AG09309 (cell line): ENCODE measurements at places on chromosomes 3 and 15.

GRCh38 chr15:62257996-62258521 lies 93.0 kb upstream of the C2CD4B start:
- no peak for DNase-seq

DNA sequence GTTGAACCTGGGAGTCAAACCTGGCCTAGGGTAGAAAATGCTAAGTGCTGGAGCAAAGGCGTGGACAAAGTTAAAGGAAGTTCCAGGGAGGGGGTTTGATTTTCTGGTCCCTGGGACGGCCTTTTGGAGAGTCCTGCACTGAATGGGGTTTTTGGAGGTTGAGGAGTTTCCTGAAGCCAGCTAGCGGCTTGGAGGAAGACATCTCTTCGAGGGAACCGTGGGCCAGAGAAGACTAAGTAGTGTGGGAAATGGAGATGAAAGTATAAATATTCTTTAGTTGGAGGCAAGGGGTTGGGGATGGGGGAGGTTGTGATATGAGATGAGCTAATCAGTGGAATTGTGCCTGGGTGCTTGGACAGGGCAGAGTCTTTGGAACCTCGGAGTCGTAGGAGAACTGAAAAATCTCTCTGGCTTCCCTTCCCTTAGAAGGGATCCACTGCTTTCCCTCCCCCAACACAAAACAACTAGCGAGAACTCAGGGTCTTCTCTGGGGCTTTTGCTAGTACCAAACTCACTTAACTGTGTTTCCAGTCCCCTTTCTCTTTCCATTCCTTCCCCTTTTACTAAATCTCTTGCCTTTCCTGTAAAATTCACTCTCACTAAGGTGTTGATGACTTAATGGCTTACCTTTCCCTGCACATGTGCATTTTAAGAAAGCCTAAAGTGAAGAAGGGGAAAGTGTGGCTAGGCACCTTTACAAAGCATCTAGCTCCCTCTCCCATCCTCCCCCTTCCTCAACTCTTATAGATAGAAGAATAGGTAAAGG lies 1.0 kb downstream of the LPP start:
- no peak for DNase-seq

DNA sequence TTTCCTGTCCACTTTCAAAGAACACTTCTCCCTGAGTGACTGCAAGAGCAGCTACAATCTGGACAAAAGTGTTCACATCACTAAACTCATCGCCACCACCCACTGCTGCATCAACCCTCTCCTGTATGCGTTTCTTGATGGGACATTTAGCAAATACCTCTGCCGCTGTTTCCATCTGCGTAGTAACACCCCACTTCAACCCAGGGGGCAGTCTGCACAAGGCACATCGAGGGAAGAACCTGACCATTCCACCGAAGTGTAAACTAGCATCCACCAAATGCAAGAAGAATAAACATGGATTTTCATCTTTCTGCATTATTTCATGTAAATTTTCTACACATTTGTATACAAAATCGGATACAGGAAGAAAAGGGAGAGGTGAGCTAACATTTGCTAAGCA lies 1.8 kb downstream of the CCRL2 start:
- no peak for DNase-seq

GRCh38 chr3:12193485-12194165 lies 34.9 kb upstream of the TIMP4 start:
- peak; percentile 95 for DNase-seq

- no peak for DNase-seq
Observed at GRCh38 chr3:117871934-117872333, 1162.4 kb downstream of the TUSC7 start.

GRCh38 chr15:45121706-45122417 lies 7.7 kb downstream of the DUOXA2 start:
- DNase-seq, result peak; percentile 52

DNA sequence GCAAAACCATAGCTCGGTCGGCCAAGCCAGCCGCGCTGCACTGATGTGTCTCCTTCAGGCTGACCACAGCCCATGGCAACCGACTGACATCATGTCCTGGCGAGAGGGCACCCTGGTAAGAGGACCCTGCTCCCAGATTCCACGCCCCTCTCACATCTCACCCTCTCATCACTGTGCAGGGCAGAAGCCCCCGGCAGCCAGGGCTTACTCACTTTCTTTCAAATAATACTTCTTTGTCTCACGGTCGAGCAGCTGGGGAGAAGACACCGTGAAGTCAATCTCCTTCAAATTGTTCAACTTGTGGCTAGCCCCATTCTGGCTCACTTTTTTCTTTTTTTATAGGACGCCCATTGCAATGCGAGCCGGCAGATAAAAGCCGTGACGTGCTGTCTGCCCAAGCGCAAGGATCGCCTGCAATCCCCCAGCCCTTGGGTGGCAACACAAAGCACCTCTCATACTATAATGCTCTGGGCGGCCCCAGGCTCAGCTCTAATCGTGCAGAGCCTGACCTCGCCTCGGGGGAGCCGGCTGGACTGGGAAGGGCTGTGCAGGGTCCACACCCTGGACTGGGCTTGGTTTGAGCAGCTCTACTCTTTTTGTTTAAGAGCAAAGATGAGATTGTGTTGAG lies 33.6 kb downstream of the VGLL4 start:
- peak; percentile 37 for DNase-seq

DNA sequence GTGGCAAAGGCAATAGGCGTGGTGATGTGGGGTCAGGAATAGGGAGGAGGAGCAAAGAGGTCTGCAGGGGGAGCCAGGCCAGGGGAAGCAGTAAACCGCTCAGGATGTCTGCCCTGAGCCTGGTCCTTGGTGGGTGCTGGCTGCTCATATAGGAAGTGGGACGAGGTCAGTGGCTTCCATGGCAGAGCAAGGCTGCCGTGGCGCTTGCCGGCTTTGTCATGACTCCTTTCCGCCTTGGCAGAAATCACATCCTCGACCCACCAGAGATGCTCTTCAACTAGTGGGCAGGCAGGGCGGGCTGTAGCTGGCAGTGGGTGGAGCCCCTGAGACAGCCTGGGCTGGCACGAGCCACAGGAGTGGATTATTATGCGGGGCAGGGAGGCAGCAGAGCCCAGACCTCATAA lies 13.1 kb upstream of the SKOR1 start:
- DNase-seq, result no peak

GRCh38 chr15:62393196-62393595 lies 228.1 kb upstream of the C2CD4B start:
- no peak for DNase-seq

- DNase-seq, result no peak
Observed at GRCh38 chr3:104133630-104134029, 1233.1 kb upstream of the ALCAM start.

DNA sequence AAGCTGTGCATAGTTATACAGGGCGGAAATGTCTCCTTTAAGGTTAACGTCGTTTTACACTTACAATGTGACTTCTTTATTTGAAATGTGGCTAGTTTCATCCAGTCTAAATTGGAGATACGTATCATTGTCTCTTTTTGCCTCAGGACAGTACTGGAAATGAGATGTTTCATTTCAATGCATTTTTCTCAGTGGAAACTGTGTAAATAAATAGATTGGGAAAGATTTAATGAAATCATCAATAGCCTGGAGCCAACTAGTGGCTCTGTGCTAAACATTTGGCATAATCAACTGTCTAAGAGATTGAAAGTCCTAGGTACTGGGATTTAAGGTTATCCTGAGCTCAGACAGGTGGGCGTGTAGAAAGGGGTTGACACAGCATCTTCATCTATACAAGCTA lies 691.5 kb upstream of the CCDC54 start:
- DNase-seq, result no peak

GRCh38 chr15:83842281-83842680 lies 188.4 kb downstream of the ADAMTSL3 start:
- DNase-seq, result no peak

DNA sequence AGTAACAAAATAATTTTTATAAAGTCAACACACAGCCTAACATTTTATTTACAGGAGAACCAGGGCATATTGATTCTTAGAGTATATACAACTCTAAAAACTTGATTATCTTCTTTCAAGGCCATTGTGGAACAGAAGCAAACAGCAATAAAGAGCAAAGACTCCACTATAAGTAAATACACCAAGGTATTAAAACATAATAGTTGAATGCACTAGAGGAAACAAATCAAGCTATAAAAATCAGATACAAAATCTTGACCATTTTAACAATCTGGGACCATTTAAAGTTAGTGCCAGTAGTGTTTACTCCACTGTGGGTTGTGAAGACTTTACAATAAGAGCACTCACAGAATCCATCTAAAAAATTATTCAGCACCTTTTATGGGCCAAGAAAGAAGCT lies 323.6 kb downstream of the AGBL1 start:
- DNase-seq, result no peak

GRCh38 chr3:171789759-171790505 lies 20.4 kb downstream of the PLD1 start:
- no peak for DNase-seq

- no peak for DNase-seq
Observed at GRCh38 chr3:172096881-172097420, 57.6 kb downstream of the FNDC3B start.

DNA sequence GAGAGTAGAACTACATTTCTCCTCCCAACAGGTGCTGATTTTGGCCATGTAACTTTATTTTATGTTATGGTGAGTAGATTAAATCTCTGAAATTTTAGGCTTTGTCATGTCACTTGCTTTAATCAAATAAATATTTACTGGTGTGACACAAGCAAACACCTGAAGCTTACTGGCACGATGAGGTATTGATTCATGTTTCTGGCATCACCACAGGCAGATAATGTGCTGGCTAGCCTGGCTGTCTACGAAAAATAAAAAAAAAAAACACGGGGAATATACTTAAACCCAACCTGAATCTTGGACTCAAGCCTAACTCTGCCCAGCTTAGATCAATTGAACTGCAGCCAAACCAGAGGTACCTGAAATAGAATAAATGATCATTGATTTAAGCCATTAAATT lies 65.6 kb upstream of the CADM2 start:
- no peak for DNase-seq

GRCh38 chr15:66503780-66504562 lies 684 bp downstream of the RPL4 start:
- no peak for DNase-seq

DNA sequence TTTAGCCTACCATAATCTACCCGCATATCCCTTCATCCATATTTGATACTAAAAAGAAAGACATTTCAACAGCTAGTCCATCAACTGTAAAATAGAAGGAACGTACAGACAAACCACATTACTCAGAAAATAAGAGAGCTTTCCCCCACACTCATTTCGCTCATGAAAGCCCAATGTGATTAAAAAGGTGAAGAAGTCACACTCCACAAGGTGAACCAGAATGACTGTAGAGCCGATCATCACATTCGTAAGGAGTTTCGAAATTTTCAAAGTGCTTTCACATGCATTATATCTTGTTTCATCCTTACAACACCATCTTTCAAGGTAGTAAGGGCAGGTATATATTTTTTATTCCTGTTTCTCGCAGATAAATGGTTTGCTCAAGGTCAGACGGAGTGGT lies 225.3 kb downstream of the FOXP1 start:
- no peak for DNase-seq

- no peak for DNase-seq
Observed at GRCh38 chr3:133361435-133361834, 38.4 kb upstream of the BFSP2 start.

DNA sequence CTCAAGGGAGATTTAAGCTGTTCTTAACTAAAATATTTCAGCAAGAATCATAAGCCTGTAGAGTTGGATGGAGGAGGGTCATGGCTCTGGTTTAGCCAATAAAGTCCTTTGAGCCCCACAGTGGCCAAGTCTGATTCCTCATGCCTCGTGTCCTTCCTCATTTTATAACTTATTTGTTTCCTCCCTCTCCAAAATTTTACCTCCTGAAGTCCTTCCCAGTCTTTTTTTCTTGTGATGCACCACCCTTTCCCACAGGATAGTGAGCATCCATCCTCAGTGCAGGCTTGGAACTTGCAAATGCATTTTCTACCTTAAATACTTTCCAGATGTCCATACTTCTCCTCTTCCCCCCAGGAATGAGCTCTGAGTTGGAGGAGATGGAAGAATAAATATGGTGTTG lies 162.7 kb upstream of the AGTR1 start:
- DNase-seq, result no peak

GRCh38 chr3:77475507-77475906 lies 435.6 kb downstream of the ROBO2 start:
- no peak for DNase-seq

- DNase-seq, result no peak
Observed at GRCh38 chr3:142269767-142270166, 44.4 kb upstream of the GK5 start.

- no peak for DNase-seq
Observed at GRCh38 chr15:38652998-38653397, 88.4 kb upstream of the RASGRP1 start.

DNA sequence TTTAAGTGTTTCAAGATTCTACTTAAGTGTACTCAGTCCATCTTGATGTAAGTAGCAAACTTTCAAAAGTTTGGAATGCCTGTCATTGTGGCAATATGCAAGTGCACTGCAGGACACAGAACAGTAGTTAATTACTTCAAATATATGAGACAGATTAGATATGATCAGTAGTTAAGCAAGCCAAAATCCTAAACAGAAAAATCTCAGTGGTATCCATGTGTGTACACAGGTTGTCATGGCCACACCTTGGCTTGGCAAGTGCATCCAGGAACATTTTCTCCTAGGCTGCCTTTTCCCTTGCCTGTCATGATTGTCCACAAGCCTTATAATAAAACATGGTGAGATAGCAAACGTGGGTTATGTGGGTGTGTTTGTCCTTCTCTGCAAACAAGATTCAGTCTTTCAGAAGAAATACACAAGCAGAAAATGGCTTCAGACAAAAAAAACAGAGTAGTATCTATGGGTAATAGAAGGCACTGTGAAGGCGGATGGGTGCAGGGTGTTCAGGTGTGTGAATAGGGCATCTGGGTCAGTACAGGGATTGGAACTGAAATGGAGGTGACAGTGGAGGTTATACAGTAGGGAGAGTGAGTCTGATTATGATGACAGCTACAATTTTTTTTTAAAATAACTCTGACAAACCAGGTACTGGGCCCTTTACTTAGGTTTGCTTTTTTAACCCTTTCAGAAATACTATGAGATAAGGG lies 229.0 kb upstream of the LRIG1 start:
- no peak for DNase-seq

GRCh38 chr3:151112731-151113130 lies 27.3 kb downstream of the MED12L start:
- DNase-seq, result no peak

DNA sequence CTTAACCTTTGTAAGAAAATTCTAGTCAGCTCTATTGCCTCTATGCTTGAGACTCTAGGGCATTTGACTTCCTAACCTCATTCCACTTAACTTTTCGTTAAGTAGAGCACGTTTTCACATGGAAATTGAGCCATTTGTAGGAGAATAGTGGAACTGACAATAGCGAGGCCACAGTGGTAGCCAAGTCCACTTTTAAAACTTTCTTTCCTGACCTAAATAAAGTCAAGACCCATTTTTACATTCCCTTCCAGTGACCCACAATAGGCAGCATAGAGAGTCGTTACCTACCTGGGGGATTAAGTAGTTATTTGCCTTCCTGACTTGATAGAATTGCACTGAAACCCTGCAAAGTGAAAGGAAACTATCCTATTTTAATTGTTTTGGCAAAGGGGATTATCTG lies 386.0 kb upstream of the NECTIN3 start:
- DNase-seq, result no peak

GRCh38 chr3:189903562-189904250 lies 217.0 kb downstream of the P3H2 start:
- DNase-seq, result no peak
